ENCODE measurements at places on chromosomes 3 and 15.

GRCh38 chr15:81161160-81161673 is 27.1 kb downstream of the CFAP161 start:
- no peak for DNase-seq

- no peak for DNase-seq
These were observed 48.7 kb upstream of the WDR72 start for GRCh38 chr15:53808058-53808706.

DNA sequence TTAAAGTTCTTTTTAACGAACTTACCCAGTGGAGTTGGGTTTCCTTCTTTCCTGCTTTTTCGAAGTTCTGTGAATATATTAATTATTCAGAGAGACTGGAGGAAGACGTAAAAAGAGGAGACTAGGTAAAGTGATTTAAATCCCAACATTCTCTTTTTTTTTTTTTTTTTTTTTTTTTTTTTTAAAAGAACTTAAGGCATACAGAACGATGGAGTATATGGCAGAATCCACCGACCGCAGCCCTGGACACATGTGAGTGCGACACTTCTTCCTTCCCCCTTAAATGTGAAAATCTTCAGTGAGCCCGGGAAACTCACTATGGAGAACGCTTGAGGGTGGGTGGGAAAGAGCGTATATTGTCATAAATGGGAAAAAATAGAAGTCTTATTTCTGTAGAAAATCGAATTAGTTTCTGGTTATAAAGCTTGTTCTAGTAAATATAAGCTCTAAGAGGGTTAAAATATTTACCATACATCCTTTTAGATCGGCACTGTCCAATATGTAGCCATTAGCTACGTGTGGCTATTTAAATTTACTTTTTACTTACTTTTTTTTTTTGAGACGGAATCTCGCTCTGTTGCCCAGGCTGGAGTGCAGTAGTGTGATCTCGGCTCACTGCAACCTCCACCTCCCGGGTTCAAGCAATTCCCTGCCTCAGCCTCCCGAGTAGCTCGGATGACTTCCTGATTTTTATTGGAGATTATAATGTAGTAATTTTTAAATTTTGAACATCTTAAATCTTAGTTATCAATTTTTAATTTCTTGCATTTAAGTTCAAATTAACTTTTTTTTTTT is 892 bp downstream of the NMD3 start:
- DNase-seq = peak; percentile 4

- peak; percentile 66 for DNase-seq
These were observed 15.4 kb upstream of the FGD5 start for GRCh38 chr3:14803101-14803980.

- DNase-seq = peak; percentile 31
These were observed 2.7 kb downstream of the ZMAT3 start for GRCh38 chr3:179068779-179069530.

GRCh38 chr3:119322835-119323722 is 28.9 kb downstream of the ARHGAP31 start:
- peak; percentile 87 for DNase-seq

DNA sequence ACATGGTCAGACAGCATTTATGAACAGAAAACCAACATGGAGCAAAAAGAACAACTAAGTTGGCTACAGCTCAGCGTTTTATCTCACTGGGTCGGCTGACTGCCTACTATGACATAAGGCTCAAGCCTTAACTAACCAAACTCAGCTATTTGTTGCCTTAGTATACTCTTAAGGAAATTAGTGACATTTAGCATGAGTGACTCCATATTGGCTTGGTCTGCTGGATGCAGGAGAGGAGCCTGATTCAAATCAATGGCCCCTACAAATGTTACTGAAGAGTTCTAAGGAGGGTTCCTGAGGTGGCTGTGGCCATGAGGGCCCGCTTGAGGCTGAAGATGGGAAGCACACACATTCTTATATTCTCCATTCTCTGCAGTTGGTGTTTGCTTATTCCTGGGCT is 20.1 kb upstream of the ALDH1L1 start:
- DNase-seq = no peak

GRCh38 chr3:12303534-12303933 is 14.7 kb downstream of the PPARG start:
- no peak for DNase-seq

DNA sequence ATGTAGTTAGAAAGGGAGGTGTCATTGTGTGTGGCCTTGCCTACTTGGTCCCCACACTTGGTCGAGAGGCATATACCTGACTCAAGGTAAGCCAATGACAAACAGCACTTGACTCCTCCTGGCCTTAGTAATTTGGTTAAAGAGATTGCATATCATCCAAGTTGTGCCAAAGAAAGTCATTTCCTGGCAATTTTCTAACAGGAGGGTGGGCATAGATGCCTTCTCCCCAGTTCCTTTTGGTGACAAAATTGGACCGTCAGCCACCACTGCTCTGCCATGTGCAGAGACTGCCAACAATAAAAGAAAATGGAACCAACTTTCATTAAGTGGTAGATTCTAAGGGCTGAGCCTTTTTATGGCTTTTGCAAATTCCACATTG is 7.9 kb upstream of the LEKR1 start:
- no peak for DNase-seq

DNA sequence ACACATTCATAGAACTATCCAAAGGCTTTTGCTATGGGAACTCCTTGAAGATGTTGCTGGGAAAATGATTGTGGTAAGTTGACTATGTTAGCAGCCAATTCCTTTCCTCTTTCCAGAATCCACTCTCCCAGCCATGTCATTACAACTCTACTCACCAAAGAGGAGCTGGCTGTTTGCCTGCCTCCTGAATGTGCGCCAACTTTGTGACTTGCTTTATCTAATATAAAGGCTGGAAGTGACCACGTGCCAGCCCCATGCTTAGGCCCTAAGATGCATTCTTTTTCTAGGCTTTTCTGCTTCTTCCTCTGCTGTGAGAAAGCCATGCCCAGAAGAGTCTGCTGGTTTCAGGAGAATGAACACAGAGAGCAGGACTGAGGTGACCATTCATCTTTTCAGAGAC is 182.2 kb downstream of the GABRB3 start:
- no peak for DNase-seq

GRCh38 chr3:183824761-183825455 is 469 bp downstream of the MAP6D1 start:
- DNase-seq = peak; percentile 56

- DNase-seq = no peak
These were observed 261.0 kb upstream of the CCDC54 start for GRCh38 chr3:107116251-107116650.

- no peak for DNase-seq
These were observed 17.9 kb downstream of the SERP1 start for GRCh38 chr3:150528354-150528797.

DNA sequence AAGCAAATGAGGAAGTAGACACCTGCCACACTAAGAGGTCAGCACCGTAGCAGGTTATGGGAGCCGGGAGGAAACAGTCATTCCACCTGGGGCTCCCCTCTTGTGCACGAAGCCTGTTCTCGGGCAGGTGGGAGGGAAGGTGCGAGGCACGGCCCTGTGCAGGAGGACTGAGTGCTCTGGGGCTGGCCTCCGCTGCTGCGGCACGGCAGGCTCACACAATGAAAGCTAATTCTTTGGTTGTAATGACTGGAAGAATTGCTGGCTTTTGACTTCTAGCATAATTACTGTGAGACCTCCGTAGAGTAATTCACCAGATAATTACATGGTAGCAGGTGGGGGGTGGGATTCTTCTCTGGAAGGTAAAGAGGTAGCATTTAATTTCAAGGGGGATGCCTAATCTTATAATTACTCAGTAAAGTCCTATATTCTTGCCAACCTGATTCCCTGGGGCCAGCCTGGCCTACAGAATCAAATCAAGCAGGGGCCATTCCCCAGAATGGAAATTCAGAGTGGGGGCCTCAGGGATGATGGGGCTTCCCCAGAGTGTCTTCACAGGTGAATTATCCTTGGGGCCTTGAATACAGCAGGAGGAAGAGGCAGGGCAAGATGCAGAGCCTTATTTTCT is 129.1 kb downstream of the TPRA1 start:
- DNase-seq = no peak

GRCh38 chr3:171260899-171261298 is 199.3 kb downstream of the TNIK start:
- no peak for DNase-seq

DNA sequence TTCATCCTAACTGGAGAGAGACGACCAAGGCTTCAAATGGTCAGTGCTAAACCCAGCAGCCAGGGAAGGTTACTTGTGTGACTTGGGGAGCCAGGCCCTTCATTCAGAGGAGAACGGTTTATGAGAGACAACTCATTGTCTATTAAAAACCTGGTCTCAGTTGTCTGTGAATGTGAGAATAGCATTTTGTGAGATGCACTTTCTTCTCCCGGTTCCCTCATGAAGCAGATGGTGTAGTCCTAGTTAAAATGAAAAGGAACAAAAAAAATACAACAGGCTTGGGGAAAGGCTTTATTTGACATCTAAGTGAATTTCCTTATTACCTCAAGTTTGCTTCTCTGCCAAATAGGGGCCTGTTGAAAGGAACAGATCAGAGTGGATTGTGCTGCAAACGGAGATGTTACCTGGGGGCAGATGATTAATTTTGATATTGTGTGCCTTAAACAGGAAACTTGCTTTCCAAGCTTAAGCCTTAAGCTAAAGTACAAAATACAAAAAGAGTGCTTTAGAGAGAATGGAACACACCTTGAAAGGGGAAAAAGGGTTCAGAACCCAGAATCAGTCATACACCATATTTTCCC is 202.7 kb upstream of the BHLHE40 start:
- no peak for DNase-seq

GRCh38 chr3:140767566-140767965 is 89.7 kb downstream of the TRIM42 start:
- no peak for DNase-seq

- DNase-seq = peak; percentile 19
These were observed 701 bp downstream of the OSBPL11 start for GRCh38 chr3:125594581-125595011.

DNA sequence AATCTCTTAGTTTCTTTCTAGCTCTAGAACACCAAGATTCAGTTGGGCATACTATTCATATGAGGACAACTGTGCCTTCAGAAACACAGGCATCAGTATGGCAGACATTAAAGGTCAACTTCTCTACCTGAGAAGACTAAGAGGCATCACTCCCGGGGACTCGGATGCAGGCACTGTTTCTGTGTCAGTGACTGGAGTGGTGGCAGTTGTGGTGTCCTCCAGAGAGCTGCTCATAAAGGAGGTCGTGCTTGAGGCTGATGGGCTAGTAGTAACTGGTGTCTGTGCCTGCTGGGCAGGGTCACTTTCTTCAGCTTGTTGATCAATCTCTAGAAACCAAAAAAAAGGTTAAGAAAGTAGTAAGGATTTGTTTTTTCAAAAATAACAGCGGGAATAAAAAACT is 75.2 kb downstream of the FBXL22 start:
- no peak for DNase-seq

GRCh38 chr3:16379838-16380237 is 114.8 kb downstream of the OXNAD1 start:
- no peak for DNase-seq
